ENCODE measurements at places on chromosomes 1 and 21.

- no peak for DNase-seq
Observed at GRCh38 chr1:94081566-94082344, 39.2 kb downstream of the ABCA4 start.

- DNase-seq: no peak
Observed at GRCh38 chr1:90851711-90852050, 134.6 kb upstream of the BARHL2 start.

- DNase-seq: no peak
Observed at GRCh38 chr1:92399076-92399475, 87.6 kb downstream of the GFI1 start.

GRCh38 chr1:21451212-21451611 is 11.3 kb downstream of the NBPF3 start:
- DNase-seq: no peak

GRCh38 chr1:244163861-244164510 is 112.9 kb downstream of the ZBTB18 start:
- DNase-seq: no peak

- DNase-seq: no peak
Observed at GRCh38 chr1:165344198-165344597, 12.3 kb downstream of the LMX1A start.

DNA sequence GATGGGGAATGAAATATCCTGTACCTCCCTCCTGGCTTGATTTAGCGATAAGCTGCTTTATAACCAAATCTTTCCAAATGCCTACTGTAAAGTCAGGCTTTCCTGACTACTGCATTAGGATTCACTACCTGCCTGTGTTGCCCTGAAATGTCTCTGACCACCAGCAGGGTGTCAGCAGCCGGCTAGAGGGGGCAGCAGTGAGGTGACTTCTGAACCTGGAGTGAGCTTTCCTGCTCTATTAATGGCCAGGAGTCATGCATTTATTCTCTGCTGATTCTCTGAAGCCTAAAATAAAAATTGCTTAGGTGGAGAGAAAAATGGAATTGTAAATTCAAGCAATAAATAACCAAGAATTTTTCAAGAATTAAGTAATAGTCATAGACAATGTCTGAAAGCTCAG is 2.5 kb downstream of the BACE2 start:
- DNase-seq: no peak

- DNase-seq: no peak
Observed at GRCh38 chr1:201004732-201005131, 18.8 kb downstream of the KIF21B start.

- no peak for DNase-seq
Observed at GRCh38 chr1:220182656-220183055, 88.7 kb downstream of the IARS2 start.

- no peak for DNase-seq
Observed at GRCh38 chr1:233367057-233367803, 39.7 kb downstream of the MAP3K21 start.

DNA sequence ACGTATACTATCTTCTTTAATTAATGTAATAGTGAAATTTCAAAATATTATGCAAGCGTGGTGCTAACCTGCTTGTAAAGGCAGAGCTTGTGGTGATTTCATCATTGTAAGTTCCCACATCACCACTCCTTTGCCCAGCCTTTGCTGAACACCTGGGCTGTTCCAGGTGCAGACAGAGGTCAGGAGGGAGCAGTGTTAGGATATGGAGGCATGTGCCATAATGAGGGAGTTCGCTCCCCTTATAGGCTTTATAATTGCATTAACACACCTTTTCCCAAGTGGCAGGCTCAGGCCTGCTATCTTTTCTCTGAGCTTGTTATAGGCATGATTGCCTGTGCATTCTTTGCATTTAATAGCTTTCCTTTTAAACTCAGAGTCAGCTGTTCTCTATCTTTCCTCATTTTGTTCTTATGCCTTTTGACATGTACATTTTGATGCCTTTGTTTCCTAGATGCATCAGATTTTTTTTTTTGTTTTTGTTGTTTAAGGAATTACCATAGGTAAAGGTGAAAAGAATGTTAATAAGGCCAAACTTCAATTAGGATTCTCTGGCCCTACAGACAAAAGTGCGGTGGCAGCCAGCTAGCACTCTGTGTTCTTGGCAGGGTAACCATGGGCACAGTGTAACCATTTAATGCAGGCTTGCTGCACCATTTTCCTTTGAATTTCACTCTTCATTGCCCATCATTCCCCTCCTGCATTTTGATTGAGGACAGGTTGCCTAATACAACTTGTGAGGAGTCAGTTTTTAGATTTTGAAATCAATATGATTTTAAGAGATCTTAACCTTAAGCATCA is 12.6 kb downstream of the NPL start:
- no peak for DNase-seq

- DNase-seq: no peak
Observed at GRCh38 chr1:178792394-178792793, 67.3 kb downstream of the RALGPS2 start.

- no peak for DNase-seq
Observed at GRCh38 chr1:32780628-32781234, 36.4 kb downstream of the YARS1 start.

GRCh38 chr1:209344156-209344555 is 239.4 kb upstream of the CAMK1G start:
- no peak for DNase-seq

GRCh38 chr1:173410794-173411236 is 66.3 kb upstream of the PRDX6 start:
- DNase-seq: no peak

DNA sequence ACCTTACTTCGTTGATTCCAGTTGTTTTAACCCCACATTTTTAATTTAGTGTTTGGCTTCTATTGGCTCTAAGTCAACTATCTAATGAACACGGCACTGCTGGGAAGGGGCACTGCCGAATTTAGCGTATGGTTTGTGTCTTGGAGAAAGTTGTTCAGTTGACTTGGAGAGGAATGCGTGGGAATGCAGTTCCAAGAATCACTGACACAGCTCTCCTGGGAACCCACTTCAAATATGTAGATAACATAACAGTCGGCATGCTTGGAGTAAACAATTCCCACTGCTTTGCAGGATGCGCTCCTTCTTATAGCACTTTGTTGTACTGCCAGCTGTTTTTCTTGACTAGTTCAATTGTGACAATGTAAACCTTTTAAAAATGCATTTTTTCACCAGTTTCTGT is 104.3 kb downstream of the RYR2 start:
- DNase-seq: no peak

DNA sequence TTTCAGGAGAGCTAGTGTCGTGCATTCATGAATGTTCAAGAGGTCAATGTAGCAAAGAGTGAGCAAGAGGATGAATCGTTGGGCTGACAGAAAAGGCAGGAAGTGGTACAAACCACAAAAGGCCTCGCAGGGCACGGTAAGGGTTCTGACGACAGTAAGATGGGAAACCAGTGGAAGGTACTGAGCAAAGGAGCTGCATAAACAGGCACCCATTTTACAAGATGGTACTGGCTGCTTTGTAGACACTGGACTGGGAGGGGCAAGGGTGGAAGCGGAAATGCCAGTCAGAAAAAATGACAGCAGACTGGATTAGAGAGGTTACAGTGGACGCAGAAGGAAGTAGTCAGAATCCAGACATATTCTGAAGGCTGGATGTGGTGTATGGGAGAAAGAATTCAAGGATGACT is 123.5 kb downstream of the PTPN14 start:
- DNase-seq: peak; percentile 5

DNA sequence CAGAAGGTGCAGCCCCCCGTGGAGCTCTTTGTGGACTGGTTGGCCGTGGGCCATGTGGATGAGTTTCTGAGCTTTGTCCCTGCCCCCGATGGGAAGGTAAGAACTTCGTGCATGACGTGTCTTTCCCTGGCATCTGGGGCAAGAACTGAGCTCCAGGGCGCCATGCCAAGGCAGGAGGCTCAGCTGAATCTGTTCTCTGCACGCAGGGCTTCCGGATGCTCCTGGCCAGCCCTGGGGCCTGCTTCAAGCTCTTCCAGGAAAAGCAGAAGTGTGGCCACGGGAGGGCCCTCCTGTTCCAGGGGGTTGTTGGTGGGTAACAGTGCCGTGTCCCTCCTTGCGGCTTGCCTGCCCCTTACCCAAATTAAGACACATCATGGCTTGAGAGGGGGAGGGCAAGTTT is 27.7 kb downstream of the PADI3 start:
- no peak for DNase-seq

DNA sequence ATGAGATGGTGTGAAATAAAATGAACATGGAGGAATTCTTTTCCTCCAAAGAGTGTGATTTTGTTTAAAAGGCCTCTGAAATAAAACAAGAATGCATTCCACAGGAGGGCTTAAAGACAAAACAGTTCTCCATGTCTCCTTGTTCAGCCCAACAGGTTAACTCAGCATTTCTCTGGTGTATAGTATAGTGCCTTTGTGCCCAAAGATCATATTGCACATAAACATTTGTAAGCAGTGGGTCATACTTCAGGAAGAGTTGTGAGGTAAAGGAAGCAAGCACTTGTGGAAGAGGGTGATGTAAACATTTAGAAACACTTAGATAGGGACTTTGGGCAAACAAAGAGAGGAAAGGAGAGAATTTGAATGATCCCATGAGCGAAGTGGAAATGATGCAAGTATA is 433.9 kb downstream of the SIPA1L2 start:
- no peak for DNase-seq

GRCh38 chr1:42777852-42778251 is 6.9 kb upstream of the TMEM269 start:
- no peak for DNase-seq
